M059J (cell line): ENCODE measurements at places on chromosomes 5 and 9.

DNA sequence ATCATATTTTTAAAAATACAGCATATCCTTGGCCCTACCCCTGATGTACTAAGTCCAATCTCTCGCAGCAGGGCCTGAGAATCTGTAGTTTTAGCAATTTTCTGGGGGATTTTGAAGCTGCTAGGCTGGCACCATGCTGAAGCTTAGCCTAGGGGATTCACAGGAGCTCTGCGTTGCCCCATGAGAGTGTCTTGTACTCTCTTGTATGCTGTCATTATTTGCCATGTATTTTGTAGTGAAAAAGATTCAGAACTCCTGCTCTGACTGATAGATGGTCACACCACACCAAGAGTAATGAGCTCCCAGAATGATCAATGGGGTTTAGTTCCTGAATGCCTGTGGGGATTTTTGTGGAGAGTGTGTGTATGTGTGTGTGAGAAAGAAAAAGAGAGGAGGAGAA, 20.7 kb upstream of the TRMT10B start:
- no peak for DNase-seq

DNA sequence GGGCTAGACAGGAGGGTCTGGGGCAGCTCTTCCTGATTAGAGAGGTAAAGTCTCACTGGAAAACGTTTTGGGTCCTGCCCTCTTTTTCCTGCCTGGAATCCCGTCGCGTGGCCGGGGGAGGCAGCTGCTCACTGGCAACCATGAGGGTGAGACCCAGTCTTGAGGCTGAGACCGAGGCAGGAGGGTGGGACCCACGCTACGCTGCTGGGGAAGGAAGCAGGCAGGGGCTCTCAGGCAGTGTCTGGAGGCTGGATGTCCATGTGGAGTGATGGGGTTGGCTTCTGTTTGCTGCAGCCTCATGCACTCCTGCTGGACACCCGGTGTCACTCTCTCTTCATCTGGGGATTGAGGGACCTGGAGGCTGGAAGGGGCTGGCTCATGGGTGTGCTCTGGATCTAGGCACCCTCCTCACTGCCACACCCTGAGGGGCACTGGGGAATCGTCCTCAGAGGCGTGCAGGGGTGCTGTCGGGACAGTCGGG, 11.3 kb upstream of the SLC2A6 start:
- DNase-seq, result peak; percentile 20

DNA sequence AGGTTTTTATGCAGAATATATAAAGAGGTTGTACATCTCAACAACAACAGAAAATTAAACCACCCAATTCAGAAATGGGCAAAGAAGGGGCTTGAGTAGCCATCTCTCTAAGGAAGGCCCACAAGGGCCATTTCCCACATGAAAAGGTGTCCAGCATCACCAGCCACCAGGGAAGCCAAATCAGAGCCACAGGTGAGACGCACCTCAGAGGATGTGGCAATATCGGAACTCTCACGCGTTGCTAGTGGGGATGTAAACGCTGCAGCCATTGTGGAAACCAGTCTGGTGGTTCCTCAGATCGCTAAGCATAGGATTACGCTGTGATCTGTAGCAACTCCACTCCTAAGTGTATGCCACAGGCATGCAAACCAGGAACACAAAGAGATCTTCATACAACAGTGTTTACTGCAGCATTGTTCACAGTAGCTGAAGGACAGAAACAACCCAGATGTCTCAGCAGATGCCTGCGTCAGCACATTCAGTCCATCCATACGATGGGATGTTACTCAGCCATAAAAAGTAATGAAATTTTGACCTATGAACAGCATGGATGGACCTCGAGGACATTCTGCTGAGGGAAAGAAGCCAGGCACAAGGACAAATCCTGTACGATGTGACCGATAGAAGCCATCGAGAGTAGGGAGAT, 84.3 kb upstream of the CACNA1B start:
- DNase-seq, result no peak

GRCh38 chr9:13171261-13171660, 108.2 kb downstream of the MPDZ start:
- DNase-seq, result no peak

GRCh38 chr9:91243029-91243428, 118.7 kb downstream of the AUH start:
- DNase-seq, result no peak

DNA sequence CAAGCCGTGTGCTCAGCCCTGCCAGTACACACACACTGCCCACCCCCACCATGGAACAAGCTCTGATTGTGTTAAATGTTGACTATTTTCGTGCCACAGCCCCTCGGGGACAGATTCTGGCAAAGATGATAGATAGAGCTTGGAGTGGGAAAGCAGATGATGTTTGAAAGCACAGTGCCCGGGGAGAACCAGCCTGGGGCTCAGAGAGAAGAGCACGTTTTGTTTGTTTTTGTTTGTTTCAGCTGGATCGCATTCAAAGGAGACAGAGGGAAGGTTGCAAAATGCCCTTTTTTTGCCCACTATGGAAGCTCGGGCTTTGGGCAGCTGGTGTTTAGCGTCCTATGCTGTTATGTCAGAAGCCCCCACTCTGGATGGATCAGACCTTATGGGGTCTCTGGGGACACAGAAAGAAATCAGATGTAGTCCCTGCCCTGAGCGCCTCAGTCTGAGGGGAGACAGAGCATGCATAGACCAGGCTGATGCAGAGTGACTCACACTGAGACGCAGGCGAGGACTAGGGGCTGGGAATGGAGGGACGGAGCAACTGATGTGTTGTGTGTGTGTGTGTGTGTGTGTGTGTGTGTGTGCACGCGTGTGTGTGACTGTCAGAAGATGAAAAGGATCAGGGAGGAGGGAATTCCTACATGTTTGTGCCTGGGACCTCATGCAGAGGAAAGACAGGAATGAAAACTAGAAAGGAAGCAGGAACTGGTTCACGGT, 229.7 kb downstream of the MELK start:
- peak; percentile 68 for DNase-seq

GRCh38 chr9:132577119-132577518, 5.3 kb upstream of the BARHL1 start:
- no peak for DNase-seq

- no peak for DNase-seq
Measured at GRCh38 chr5:151196556-151197290, 27.2 kb downstream of the CCDC69 start.

GRCh38 chr9:91056917-91057316, 255.3 kb downstream of the SYK start:
- DNase-seq, result peak; percentile 80

- no peak for DNase-seq
Measured at GRCh38 chr9:105309531-105309931, 65.1 kb downstream of the SLC44A1 start.

GRCh38 chr5:124806373-124807077, 60.1 kb upstream of the ZNF608 start:
- DNase-seq, result peak; percentile 69

DNA sequence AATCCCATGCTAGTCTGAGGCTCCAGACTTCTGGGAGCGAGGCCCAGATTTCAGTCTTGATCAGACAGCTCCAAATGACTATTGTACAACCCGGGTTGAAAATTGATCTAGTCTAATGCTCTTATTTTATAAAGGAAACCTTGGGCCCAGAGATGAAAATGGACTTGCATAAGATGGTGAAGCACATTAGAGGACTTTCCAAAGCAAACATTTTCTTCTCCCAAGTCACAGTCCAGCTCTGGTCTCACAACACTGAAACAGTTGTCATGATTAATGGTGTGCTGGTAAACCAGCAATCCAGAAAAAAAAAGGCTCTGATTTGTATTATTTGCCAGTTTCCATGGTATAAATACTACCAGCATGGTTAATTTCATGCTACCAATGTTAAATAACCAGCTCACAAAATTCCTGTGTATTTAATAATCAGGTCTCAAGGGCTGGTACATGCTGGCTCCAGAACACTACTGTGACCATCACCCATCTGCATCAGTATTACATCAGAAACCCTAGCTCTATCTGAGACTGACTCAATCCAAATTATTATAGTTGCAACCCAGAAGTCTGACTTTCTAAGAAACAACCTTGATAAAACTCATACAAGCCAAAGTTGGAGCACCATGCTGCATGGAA, 32.5 kb upstream of the ABLIM3 start:
- peak; percentile 7 for DNase-seq

DNA sequence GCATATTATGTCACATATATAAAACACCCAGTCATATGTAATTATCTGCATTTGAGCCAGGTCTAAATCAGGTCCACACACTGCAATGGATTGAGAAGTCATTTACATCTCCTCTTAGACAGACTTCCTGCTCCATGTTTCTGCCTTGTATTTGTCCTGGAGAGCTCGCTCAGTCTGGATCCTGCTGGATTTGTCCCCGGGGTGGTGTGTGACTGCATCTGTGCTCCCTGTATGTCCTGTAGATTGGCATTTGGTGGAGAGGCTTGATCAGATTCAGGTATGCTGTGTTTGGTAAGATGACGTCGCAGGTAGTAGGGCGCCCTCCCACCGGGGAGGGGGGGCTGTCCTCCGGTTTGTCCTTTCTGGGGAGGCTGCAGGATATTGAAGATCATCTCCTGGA, 33.6 kb upstream of the IER5L start:
- no peak for DNase-seq

DNA sequence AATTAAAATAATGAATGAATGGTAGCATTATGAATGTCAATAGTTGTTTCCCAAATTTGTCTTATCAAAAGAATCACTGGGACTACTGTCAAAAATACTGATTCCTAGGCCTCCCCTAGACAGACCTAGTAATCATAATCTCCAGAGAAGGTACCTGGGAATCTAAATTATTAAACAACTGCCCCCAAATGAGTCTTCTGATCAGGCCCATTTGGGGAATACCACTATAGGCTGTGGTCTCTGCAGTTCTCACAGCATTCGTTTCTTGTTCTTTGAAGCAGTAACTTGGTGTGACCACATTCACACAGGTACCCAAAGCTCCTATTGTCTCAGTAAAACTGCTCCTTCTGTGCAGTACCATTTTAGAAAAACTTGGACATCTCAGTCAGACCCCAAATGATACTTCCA, 230.9 kb downstream of the PIK3R1 start:
- no peak for DNase-seq

DNA sequence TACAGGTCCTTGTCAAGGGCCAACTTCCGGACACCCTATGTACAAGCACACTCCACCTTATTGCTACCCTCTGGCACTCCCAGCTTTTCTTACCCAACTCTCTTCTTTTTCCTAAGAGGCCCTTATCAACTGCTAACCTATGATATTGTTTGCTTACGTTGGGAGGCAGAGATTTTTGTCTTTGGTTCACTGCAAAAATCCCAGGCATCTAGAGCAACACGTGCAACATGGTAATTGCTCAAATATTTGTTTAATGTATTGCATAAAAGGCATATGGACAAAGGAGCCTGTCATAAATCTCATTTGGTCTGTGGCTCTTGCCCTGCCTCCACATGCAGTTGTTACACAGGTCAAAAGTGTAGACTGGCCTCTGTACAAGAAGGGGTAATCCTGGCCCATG, 35.8 kb upstream of the ATP10B start:
- no peak for DNase-seq

- peak; percentile 61 for DNase-seq
Measured at GRCh38 chr9:23768861-23769260, 57.2 kb downstream of the ELAVL2 start.

DNA sequence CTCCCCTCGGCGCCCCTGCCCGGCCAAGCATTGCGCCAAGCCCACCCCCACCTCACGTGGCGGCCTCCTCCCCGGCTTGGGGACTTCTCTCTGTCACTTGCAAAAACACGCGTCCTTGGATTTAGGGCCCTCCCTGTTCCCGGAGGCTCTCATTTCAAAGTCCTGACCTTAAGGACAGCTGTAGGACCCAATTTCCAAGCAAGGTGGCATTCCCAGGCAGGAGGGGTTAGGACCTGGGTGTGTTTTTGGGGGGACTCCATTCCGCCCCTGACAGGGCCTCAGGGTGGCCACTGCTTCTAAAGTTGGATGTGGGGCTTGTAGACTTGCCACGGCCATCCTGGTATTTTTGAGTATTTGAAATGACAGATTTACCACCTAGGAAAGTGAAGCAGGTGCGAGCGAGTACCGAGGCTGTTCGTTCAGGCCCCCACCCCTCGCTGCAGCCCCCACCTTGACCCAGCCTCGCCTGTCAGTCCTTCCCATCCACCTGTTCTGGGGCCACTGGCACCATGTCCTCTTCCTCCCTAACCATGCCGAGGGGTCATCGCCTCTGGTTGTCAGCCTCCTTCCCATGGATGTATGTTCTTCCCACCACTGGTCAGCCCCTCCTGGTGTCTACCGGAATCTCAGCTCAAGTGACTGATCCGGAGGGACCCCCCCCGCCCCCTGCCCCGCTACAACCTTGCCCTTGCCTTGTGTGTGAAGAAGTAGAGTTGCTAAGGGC, 52.4 kb downstream of the MRPL36 start:
- no peak for DNase-seq

- DNase-seq, result no peak
Measured at GRCh38 chr5:141916522-141916921, 7.1 kb upstream of the DELE1 start.

DNA sequence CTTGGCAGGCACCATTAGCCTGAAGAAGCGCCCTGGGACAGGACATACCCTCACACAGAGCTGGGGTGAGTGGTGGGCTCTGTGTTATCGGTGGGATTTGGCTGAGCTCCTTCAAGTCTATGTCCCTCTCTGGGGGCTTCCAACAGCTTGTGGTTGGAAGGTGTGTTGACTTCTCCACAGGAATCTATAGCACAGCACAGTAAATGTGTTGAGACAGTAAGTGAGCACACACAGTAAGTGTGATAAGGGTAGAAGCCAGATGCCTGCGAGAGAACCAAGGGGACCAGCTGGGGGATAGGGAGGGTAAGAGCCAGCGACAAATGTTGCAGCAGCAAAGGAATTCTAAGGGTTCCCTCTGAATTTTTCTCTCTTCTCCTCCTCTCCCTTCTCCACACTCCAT, 448.0 kb downstream of the KDM4C start:
- no peak for DNase-seq

- peak; percentile 32 for DNase-seq
Measured at GRCh38 chr5:10797261-10797660, 36.2 kb upstream of the DAP start.

DNA sequence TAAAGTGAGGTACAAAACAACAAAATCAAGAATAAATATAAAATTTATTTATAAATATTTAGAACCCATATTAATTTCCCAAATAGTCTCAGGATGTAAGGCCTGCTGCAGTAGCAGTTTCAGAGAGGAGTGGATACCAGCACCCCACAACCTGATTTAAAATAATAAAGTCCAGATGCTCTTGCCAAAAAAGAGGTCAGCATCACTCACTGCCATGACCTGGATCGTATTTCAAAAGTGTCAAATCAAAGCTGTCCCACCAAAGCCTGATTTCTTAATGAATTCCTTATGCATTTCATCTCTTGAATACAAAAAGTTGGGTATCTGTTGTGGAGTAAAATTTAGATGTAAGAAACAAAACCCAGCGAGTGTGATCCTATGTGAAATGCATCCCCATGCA, 58.0 kb upstream of the ROR2 start:
- no peak for DNase-seq

DNA sequence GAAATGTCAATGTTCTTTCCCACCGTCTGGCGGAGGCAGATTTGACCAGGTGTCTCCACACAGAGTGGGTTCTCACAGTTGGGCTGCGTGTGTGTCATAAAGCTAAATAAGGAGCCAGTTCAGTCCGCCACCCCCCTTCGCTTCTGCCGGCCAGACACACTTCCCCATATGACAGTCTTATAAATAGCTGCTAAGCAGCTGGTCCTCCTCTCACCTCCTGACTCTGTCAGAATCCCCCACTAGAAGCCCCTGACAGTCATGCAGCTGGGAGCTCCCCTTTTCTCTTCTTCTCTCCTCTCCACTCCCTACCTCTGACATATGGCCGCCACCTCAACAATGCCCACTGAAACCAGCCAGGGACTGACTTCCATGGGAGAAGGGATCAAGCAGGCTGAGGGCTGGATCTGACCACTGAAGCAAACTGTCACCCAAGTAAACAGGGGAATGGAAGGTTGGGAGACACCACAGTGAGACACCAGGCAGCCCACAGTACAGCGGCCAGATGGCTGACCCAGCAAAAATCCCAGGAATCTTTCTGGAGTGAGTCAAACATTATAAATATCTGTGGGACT, 141.9 kb upstream of the EFNA5 start:
- peak; percentile 74 for DNase-seq
